ENCODE measurements at places on chromosomes 16 and 17.

DNA sequence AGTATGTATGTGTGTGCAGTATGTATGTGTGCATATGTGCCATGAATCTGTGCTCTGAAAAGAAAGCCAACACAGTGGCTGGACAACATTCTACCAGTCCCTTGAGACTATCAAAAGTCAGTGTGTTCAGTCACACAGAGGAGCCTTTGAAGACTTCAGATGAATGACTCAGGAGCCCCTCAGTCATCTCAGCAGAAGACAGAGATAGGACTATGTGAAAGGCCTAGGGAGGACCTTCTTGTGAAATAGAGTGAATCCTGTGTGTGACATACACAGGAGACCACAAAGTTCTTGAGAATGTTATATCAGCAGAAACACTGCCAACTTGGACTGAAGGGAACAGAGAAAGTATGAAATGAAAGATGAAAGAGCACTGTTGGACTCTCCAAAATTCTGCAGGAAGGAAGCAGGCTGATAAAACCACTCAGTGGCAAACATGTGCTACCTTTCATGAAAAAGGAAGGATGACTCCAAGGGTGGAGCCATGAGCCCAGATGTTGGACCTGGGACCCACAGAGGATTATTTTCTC, 108.4 kb downstream of the METRNL start:
- DNase-seq, result no peak

GRCh38 chr17:42286411-42287221, 1.7 kb upstream of the STAT5A start:
- DNase-seq, result no peak

DNA sequence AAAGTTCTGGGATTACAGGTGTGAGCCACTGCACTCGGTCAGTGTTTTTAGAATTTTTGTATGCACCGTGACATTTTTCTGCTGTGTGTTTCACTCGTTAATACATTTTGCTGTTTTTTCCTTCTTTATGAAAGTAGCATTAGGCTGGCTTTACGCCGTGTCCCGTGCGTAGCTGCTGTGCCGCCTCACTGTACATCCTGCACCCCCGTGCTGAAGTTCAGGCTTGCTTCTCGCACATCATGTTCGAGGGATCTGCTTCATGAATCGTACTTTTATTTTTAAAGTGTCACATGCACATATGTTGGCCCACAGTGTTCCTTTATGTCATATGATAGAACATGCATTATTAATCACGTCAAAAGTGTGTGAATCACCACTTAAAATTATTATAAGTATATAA, 84.4 kb upstream of the ZNF750 start:
- no peak for DNase-seq

DNA sequence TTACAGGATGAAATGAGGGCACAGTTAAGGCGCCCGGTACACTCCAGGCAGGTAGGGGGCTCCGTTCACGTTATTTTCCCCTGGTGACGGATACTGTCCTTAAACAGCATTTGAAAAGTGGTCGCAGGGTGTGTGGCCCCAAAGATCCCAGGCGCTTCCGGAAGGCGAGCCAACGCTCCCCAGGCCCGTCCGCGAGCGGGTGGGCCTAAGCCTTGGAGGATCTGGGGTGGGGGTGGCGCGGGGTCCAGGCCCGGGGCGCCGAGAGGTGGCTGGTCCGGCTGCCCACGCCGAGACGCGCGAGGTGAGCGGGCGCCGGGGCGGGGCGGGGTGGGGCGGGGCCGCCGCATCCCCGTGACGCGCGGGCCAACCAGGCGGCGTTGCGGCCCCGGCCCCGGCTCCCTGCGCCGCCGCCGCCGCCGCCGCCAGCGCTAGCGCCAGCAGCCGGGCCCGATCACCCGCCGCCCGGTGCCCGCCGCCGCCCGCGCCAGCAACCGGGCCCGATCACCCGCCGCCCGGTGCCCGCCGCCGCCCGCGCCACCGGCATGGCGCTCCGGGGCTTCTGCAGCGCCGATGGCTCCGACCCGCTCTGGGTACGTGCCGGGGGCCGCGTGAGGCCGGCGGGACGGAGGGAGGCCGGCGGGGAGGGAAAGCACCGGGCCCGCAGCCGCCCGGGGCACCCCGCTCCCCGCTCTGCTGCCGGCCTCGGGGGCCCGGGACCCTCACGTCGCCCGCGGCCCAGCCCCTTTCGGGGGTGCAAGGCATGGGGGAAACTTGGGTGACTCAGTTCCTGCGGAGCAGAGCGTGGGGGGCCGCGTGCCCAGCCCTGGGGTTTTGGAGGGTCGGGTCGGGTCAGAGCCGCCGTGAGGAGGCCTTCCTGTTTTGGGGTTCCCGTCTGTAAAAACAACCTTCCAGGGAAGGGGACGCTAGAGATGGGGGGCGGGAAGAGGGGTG, at the start of gene ABCC1:
Gene ABCC1 (plus strand): TSS at position 407 of the 951 bp plus-strand sequence. CDS start 136 bp downstream, at position 543.
- DNase-seq, result no peak

GRCh38 chr17:16537130-16537458, 31.9 kb downstream of the ZNF287 start:
- DNase-seq, result no peak

DNA sequence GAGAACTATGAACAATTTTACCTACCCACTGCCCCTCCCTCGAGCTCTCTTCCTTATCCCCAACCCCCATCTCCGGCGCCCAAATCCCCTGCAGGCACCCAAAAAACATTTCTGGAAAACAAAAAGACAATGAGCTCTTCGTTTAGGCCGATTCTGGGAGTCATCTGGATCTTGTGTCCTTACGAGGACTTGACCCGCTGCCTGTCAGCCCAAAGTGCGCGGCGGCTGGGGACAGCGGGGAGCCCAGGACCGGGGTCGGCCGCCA, 524 bp downstream of the STRADA start:
- no peak for DNase-seq

GRCh38 chr16:11097094-11097786, 152.9 kb downstream of the CLEC16A start:
- no peak for DNase-seq

GRCh38 chr16:77457046-77457445, 22.2 kb upstream of the ADAMTS18 start:
- DNase-seq, result no peak

- no peak for DNase-seq
Observed at GRCh38 chr17:65743308-65743655, 181.8 kb upstream of the AXIN2 start.

- no peak for DNase-seq
Observed at GRCh38 chr16:88012360-88012759, 61.1 kb downstream of the BANP start.

DNA sequence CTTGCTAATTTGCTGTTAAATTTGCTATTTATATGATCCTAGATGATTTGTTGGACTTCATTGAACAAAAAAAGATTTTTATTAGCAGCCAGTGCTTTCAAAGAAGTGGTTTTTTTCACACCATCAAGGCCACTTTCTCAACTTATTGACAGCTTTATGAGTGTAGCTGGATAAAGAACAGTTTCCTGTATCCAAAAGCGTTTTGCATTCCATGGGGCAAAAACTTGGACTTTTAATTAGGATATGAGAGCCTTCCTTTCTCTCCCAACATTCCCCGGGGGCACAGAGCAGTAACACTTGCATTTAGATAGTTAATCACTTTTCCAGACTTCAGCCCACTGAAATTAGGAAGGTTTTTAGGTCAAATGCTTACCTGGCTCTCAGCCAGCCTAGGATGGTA, 177.1 kb upstream of the ELAC2 start:
- DNase-seq, result no peak

DNA sequence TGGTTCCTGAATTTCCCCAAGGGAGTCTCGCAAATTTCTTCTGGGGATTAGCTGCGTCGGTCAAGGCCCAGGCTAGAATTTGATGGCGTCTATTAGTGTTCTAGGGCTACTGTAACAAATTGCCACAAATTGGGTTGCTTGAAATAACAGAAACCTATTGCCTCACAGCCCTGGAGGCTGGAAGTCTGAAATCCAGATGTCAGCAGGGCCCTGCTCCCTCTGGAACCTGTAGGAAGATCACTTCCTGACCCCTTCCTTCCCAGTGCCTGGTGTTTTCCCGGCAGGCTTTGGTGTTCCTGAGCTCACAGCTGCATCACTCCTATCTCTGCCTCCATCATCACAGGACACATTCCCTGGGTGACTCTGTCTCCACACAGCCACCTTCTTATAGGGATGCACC, 24.4 kb downstream of the DHRS7C start:
- no peak for DNase-seq

GRCh38 chr16:24858219-24859041, 12.7 kb downstream of the SLC5A11 start:
- peak; percentile 20 for DNase-seq

- DNase-seq, result no peak
Observed at GRCh38 chr17:72946156-72946555, 146.3 kb downstream of the SLC39A11 start.

DNA sequence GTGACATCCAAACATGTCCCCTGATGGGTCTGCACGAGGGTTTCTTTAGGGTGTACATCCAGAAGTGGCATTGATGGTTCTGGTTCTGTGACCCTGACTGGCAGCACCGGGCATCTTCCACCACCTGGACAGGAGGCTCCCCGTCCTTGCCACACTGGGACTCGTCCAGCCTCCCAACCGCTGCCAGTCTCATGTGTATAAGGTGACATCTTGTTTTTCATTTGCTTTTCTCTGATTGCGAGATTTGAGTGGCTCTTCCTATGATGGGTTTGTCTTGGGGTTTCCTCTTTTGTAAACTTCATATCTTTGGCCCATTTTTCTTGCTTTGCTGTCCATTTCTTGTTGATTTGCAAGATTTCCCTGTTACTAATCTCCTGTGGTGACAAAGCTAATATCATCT, 9.2 kb upstream of the LIMD2 start:
- DNase-seq, result no peak

DNA sequence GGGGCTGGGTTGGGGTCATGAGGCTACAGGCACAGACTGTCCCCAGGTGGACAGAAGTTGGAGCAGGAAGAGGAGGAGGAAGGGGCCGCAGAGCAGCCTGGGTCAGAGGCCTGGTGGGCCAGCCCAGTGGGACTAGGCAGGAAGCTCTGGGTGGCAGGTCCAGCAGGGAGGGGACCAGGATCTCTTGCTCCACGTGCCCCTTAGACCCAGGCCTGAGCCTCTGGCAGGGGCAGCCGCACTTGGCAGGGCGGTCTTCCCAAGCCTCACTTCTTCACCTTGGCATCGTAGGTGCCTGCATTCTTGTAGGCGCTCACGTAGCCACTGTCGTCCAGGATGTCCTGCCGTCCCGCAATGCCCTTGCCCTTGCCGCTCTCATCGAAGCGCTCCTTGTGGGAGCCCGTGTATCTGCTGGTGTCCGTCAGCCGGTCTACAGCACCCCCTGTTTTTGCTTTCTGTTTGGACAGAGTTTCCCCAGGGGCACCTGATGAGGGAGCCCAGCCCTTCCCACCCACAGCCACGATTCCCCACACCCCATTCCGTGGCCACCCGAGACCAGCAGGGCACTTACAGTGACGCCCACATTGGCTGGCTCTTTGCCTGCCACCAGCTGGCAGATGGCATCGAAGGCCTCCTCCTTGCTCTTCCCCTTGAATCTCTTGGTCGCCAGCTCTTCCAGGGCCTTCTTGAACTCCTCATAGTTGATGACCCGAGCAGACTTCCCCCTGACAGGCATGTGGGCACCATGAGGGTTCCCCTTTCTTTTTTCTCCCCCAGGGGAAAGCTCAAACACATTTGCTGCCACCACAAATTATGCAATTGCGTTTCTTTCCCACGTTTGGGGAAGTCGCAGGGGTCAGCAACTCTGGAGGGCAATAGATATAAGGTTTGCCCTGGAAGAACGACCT, 3.1 kb downstream of the TPPP3 start:
- no peak for DNase-seq

GRCh38 chr16:23595246-23595950, 718 bp downstream of the NDUFAB1 start:
- DNase-seq, result no peak

- DNase-seq, result no peak
Observed at GRCh38 chr16:60792437-60792836, 1243.8 kb downstream of the CDH8 start.

- DNase-seq, result no peak
Observed at GRCh38 chr16:85718682-85719081, 29.9 kb upstream of the GINS2 start.

GRCh38 chr17:55383771-55384642, 37.6 kb downstream of the MMD start:
- no peak for DNase-seq

DNA sequence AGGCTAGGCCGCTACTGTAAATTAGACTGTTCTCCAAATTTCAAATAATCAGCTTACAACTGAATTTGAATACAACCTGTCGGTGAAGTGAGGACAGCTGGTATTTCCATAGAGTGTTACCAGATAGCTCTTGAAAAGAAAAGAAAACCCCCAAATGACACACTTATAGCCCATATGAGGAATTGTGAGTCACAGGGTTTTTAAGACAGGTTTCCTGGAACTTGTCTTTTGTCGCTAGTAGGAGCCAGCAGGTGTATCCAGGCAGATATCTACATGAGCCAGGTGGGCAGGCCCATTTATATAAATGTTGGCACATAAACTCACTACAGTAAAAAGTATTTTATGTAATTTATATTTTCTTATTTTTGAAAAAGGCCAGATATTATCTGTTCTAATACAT, 24.0 kb downstream of the TNRC6A start:
- DNase-seq, result no peak

DNA sequence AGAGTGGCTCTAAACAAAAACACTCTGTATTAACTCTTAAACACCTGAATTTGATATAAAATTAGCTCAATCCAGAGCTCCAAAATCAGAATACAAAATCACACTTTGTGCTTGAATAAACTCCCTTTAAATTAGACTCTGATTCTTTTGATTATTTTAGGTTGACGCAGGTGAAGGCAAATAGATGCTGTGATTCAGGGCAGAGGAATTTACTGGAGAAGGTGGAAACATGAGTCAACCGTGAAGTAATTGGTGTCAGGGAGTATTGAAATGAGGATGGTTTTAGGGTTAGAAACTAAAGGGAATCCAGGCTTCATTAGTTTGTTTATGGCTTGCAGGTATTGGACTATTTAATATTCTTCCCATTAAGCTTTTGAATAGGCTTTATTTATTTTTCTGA, 37.1 kb upstream of the TEKT1 start:
- DNase-seq, result no peak

DNA sequence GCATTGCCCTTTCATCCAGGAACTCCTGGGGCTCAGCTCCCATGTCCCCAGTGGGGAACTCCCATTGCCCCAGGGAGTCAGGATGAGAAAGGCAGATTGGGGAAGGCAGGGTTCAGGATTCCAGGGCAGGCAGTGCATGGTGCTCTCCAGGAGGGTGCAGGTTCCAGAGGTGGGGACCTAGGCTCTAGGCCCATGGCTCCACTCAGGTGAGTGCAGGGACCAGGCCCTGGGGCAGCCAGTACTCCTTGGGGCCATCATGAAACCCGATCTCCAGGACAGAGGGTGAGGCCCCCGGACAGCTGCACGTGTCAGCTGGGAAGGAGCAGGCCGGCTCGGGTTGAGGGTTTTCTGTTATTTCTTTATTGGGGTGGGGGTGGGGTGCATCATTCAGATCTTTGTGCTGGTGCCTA, 1.3 kb upstream of the MTSS2 start:
- no peak for DNase-seq

- no peak for DNase-seq
Observed at GRCh38 chr17:58264407-58265103, 16.2 kb downstream of the MPO start.

DNA sequence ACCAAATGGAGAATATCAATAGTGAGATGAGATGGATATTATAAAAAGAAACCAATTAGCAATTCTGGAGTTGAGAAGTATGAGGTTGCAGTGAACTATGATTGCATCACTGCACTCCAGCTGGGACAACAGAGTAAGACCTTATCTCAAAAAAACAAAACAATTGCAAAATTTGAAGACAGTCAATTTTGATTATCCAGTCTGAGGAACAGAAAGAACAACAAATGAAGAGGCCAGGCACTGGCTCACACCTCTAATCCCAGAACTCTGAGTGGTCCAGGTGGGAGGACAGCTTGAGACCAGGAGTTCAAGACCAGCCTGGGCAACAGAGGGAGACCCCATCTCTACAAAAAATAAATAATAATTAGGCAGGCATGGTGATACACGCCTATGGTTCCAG, 35.0 kb downstream of the USP32 start:
- no peak for DNase-seq
